ENCODE measurements at places on chromosomes 12 and 14.

DNA sequence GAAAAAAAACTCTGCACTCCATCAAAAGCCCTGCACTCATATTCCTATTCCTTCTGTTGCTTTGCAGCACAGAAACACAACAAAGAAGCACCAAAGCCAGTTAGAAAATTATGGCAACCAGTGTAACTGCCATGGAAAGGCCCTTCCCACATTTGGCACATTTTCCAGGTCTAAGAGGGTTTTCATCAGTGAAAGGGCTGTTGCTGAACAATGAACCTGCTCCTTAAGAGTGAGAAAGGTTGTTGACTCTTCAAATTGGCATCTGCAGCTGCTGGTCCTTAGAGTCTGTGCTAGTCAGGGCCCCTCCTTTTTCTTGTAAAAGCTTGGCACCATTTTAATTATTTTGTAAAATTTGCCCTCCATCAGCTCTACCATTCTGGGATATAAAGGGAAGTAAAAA, 378.7 kb upstream of the KITLG start:
- DNase-seq = no peak

DNA sequence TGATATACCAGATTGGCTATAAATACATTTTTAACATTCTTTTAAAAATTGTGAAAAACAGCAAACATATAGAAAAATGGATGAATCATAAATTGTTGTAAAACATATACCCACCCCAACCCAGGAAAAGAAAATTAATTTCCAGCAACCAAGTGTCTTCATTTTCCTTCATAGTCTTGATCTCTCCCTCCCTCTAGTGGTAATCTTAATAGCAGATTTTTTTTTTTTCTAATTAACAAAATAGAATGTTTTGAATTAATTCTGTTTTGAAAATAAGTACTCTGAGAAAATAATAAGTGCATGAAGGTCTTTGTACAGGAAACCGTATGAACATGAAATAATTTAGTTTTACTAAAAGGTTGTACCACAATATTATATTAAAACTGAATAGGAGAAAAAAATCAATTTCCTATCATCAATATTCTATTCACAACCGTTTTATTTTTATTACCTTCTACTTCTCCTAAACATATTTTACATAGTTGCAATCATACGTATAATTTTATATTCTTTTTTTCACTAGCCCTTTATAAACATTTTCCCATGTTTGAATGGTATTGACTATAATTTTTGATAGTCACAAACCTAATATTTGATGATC, 7.0 kb downstream of the ETNK1 start:
- peak; percentile 22 for DNase-seq

GRCh38 chr12:87901457-87901856, 127.7 kb downstream of the C12orf50 start:
- DNase-seq = no peak

DNA sequence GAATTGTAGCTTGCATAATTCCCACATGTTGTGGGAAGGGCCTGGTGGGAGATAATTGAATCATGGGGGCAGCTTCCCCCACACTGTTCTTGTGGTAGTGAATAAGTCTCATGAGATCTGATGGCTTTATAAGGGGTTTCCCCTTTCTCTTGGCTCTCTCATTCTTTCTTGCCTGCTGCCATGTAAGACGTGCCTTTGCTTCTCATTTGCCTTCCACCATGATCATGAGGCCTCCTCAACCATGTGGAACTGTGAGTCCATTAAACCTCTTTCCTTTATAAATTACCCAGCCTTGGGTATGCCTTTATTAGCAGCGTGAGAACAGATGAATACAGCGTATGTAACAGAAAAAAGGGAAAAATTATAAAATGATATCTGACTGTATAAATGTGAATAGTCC, 21.1 kb downstream of the C12orf71 start:
- DNase-seq = no peak

DNA sequence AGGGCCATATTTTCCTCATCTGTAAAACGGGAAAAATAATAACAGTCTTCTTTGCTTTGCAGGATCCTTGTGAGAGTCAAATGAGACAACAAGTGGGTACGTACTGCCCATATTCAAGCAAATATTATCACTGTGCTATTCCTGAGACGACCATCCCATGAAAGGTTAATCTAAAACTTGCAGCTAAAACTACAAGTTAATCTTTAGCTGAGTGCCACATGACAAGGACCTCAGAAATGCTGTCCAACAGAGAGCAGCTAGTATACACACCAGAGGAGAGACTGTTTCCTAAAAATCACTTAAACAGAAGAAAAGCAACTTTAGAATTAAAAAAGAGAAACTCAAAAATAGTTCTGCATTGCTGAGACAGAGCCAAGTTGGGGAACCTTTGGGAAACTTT, 162.7 kb upstream of the TMTC2 start:
- no peak for DNase-seq

DNA sequence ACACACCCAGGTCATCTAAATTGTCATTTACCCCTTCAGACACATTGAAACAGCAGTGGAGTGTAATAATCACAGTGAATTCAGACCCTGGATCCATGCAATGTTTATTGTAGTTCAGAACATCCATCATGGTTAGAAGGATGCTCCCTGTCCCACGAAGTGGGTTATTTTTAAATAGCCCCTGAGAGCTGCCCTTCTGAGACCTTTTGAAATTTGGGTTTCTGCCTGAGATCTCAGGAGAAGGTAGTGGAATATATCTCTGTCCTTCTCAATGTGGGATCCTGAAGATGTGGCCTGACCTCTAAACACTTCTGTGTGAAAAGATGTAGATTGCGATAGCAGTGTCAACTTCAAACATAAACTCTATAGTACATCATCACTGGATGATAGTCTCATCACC, 1080.6 kb downstream of the TMEM121 start:
- no peak for DNase-seq

DNA sequence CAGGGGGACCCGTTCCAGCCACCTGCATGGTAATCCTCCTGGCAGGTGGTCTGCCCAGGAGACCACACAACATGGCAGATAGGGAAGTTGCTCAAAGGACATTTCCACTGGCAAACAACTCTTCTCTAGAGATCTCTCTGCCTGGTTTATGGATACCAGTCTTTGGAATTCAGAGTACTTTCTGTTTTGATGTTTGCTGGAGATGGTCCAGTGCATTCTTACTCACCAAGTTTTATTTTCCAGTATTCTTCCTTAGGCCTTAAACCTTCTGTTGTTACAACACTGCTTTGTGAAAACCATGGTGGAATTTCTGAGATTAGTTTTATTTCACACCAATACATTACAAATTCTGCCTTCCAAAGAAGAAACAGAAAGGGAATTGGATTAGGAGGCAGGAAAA, 428.3 kb downstream of the FUT8 start:
- no peak for DNase-seq

Measured in astrocyte of the spinal cord (primary cell).